Testis (tissue), 5 donors: ENCODE measurements at places on chromosomes 5 and 9.

DNA sequence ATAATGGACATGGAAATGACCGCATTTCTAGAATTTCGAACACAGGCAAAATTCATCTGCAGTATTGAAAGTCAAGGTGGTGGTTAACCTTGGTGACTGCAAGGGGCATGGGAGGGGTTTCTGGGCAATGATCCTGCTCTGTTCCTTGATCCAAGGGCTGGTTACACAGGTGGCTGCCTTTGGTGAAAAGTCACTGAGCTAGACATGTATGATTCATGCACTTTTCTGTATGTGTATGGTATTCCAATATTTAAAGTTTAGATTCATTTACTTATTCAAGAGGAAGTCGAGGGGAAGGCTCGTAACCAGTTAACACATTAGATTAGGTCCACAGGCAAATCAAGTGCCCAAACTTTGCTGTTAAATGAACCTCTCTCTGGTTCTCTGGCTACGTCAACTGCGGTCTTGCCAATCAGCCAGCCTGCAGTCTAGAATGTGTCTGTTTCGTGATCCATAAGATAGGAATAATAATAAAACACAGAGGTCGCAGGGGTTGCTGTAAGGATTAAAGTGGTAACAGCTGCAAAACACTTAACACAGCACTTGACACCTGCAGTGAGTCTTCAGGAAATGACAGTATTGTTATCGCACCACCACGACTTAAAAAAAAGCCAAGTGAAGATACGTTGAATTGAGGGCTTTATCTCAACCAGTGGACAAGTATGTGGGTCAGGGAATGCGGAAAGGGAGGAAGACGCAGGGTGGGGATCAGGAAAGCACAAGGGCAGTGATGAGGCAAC, 92.5 kb downstream of the TLE1 start:
- H3K4me3 ChIP-seq: no peak overlapping the region
- H3K36me3 ChIP-seq: no peaks in the 10 kb centered on the region
- DNase-seq: no peak
- no peaks in the 10 kb centered on the region for H3K27me3 ChIP-seq

GRCh38 chr5:91219803-91220371, 163.2 kb downstream of the ARRDC3 start:
- DNase-seq: peak; percentile 53
- no peak overlapping the region for H3K27ac ChIP-seq
- no peaks in the 10 kb centered on the region for H3K36me3 ChIP-seq
- no peaks in the 10 kb centered on the region for H3K27me3 ChIP-seq
- no peak overlapping the region for H3K4me3 ChIP-seq
- no peaks in the 10 kb centered on the region for H3K4me1 ChIP-seq

GRCh38 chr5:158843305-158843704, 256.4 kb downstream of the EBF1 start:
- H3K4me1 ChIP-seq: no peaks in the 10 kb centered on the region
- no peaks in the 10 kb centered on the region for H3K27me3 ChIP-seq
- H3K4me3 ChIP-seq: no peak overlapping the region
- no peak for DNase-seq
- no peaks in the 10 kb centered on the region for H3K36me3 ChIP-seq
- no peak overlapping the region for H3K27ac ChIP-seq

- H3K27ac ChIP-seq: no peak overlapping the region
- no peaks in the 10 kb centered on the region for H3K36me3 ChIP-seq
- no peaks in the 10 kb centered on the region for H3K27me3 ChIP-seq
- no peaks in the 10 kb centered on the region for H3K4me1 ChIP-seq
- no peak overlapping the region for H3K4me3 ChIP-seq
These were observed 167.8 kb downstream of the MAN2A1 start for GRCh38 chr5:109857405-109858031.

- H3K36me3 ChIP-seq: no peaks in the 10 kb centered on the region
- H3K4me3 ChIP-seq: no peak overlapping the region
- no peaks in the 10 kb centered on the region for H3K27me3 ChIP-seq
- H3K4me1 ChIP-seq: no peaks in the 10 kb centered on the region
- H3K27ac ChIP-seq: no peak overlapping the region
- DNase-seq: no peak
These were observed 128.6 kb upstream of the GRHPR start for GRCh38 chr9:37293664-37294524.

- peak; percentile 67 for DNase-seq
- H3K4me1 ChIP-seq: no peaks in the 10 kb centered on the region
- no peak overlapping the region for H3K27ac ChIP-seq
- no peak overlapping the region for H3K4me3 ChIP-seq
- no peaks in the 10 kb centered on the region for H3K36me3 ChIP-seq
These were observed 188.4 kb downstream of the SNCAIP start for GRCh38 chr5:122500245-122501088.
